Hepatocyte (in vitro differentiated cells): ENCODE measurements at places on chromosomes 7 and 10.

DNA sequence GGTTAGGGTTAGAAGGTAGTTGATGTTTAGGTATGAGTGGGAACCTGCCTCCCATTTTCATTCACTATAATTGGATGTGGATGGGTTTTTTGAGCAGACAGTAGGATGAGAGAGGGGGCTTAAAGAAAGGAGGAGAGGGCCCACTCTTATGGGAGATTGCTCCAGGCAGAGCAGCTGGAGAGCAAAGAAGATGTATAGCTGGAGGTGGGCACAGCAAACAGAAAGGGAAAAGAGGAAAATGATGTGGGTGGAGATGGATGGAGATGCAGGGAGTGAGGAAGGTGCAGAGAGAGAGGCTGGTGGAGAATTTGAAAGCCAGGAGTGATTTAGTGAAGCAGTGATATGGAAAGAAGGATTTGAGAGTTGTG is 29.9 kb downstream of the LSMEM1 start:
- no peaks in the 10 kb centered on the region for H3K27me3 ChIP-seq
- no peaks in the 10 kb centered on the region for H3K36me3 ChIP-seq
- DNase-seq, result no peak
- no peaks in the 10 kb centered on the region for H3K4me1 ChIP-seq
- H3K4me3 ChIP-seq, result no peak overlapping the region

GRCh38 chr7:2626498-2627117 is 5.2 kb upstream of the TTYH3 start:
- H3K4me3 ChIP-seq, result no peak overlapping the region
- H3K27me3 ChIP-seq, result no peaks in the 10 kb centered on the region
- H3K4me1 ChIP-seq, result peaks cover 53% of the 10 kb centered on the region

DNA sequence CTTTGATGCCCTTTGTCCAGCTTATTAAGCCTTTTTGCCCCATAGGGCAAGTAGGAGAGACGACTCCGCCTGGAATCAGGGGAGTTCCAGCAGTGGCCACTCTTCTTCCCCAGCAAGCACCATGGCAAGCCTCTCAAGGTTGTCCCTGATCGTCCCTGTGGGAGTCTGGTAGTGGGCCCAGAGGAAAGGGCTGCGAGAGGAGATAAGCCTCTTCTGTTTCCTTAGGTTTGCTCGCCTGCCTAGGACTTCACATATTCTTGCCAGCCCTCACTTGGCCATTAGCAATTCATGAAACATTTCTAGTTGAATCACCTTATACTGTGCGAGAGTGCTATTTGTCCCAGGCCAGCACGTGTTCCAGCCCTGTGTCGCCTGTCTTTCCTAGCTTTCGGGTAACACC is 47.8 kb upstream of the CPN1 start:
- H3K36me3 ChIP-seq, result no peaks in the 10 kb centered on the region
- H3K4me3 ChIP-seq, result no peak overlapping the region
- DNase-seq, result no peak
- H3K4me1 ChIP-seq, result no peaks in the 10 kb centered on the region

DNA sequence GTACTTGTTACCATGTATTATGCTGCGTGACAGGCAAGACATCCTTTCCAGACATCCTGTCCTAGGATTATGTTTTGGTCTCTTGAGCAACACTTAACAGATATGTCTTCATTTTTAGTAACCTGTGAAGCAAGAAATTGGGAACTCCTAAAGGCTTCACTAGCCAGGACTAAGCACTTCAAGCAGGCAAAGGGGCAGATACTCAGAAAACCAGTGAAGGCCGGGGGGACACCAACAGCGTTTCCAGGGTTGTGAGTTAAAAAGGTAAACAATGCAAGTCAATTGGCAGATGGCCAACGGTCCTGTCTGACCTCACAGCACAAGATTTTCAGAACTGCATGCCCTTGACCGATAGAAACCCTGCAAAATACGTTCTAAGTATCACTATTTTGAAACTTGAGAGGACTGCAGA is 77.6 kb upstream of the SFMBT2 start:
- H3K4me3 ChIP-seq, result no peak overlapping the region
- H3K27me3 ChIP-seq, result no peaks in the 10 kb centered on the region
- H3K4me1 ChIP-seq, result peaks cover 9% of the 10 kb centered on the region

DNA sequence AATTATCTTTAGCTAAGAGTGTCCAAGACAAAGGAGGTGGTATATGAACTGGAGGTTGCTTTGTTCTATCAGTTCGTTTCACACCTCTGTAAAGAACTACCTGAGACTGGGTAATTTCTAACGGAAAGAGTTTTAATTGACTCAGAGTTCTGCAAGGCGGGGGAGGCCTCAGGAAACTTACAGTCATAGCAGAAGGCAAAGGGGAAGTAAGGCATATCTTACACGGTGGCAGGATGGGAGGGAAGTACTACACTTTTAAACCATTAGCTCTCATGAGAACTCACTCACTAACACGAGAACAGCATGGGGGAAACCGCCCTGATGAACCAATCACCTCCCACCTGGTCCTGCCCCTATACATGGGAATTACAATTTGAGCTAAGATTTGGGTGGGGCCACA is 1202.3 kb upstream of the LRRTM3 start:
- DNase-seq, result no peak
- H3K4me1 ChIP-seq, result no peaks in the 10 kb centered on the region
- no peaks in the 10 kb centered on the region for H3K36me3 ChIP-seq
- H3K27me3 ChIP-seq, result no peaks in the 10 kb centered on the region
- H3K27ac ChIP-seq, result no peak overlapping the region
- no peak overlapping the region for H3K4me3 ChIP-seq

DNA sequence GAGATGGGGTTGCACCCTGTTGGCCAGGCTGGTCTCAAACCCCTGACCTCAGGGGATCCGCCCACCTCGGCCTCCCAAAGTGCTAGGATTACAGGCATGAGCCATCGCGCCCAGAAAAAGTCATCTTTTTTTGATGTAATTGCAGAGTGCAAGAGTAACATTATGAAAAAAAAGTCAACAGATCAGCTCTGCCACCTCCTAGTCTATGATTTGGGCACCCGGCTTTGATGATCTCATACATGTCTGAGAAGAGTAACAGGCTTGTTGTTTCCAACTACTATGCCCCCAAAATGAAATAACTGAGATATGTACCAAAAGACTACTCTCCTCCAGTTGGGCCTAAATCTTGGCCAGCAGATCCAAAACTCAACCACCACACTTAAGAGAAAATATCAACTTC is 40.8 kb downstream of the VOPP1 start:
- no peaks in the 10 kb centered on the region for H3K36me3 ChIP-seq
- H3K27ac ChIP-seq, result no peak overlapping the region
- no peak overlapping the region for H3K4me3 ChIP-seq
- H3K4me1 ChIP-seq, result no peaks in the 10 kb centered on the region
- DNase-seq, result no peak
- H3K27me3 ChIP-seq, result no peaks in the 10 kb centered on the region

- no peaks in the 10 kb centered on the region for H3K4me1 ChIP-seq
- no peak for DNase-seq
- H3K27ac ChIP-seq, result no peak overlapping the region
- no peak overlapping the region for H3K4me3 ChIP-seq
- H3K27me3 ChIP-seq, result no peaks in the 10 kb centered on the region
These were observed 91.2 kb upstream of the FRMD4A start for GRCh38 chr10:14421941-14422340.
